ENCODE measurements at places on chromosomes 4 and X. TPM values are rescaled to one million over a fixed set of nuclear protein-coding genes. Genes with fewer than 3 reads are reported as not detected.

Gene PAGE4
- not detected for polyA plus RNA-seq

DNA sequence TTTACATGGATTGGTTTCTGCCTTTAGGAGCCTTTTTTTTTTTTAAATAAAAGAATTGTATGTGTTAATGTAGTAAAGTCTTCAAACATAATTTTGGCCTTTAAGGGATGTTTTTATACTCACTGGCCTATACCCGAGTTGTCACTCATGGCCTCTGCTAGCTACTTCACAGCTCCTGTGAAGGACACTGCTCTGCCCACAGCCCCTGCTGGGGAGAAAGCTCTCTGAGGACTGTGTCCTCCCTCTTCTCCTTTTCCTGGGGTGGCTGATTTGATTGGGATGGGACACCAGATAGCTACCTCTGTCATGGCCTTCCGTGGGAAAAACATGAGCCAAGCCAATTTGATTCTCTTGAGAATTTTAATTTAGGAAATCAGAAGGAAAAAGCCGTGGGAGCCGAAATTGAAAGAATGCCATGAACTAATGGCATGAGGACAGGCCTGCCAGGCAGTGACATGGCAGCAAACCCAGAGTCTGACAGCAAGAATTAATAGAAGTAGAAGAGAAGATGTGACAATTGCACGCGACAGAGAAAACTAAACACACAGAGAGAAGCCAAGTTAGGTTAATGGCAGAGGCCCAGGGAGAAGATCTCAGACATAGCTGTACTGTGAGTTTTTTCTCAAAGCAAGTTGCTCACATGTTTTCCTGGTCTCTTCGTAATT lies 81.4 kb downstream of the ARHGAP10 start:
- DNase-seq = no peak

DNA sequence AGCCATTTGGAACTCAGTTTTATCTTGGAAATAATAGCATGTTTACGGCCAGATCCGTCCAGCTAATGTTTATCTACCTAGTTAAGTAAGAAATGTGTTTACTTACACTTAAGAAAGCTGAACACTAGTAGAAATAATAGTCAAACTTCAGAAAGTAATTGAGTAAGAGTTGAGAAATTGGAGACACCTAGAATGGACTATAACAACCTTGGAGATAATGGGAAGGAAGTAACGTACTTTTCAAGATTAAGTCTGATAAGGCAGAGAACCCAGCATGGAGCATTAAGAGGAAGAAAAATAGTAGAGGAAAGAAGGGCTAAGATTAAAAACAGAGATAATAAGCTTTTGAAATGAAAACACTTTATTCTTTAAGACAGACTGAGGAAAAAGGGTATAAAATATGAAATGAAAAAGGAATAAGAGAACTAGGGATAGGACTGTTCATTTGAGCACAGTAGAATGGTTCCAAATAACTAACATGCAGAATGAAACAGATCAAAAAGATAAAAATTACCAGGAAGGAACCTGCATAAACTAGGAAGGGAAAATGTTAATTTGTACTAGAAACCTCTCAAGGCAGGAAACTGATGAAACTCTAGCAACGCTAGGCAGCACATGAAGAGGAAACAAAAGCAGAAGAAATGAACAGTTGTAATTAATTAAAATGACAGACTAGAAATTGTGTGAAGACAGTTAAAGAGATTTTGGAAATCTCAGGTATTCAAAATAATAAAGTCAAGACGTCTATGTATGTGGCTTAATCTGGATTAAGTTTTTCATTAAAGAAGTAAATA lies 71.7 kb downstream of the FBXW7 start:
- peak; percentile 31 for DNase-seq

GRCh38 chr4:18033111-18034085 lies 11.8 kb upstream of the LCORL start:
- no peak for DNase-seq

Gene BEND2
- not detected for polyA plus RNA-seq

GRCh38 chr4:126172126-126172525 lies 857.4 kb downstream of the FAT4 start:
- no peak for DNase-seq

- peak; percentile 51 for DNase-seq
These were observed 38.2 kb downstream of the STARD8 start for GRCh38 chrX:68685685-68686084.

DNA sequence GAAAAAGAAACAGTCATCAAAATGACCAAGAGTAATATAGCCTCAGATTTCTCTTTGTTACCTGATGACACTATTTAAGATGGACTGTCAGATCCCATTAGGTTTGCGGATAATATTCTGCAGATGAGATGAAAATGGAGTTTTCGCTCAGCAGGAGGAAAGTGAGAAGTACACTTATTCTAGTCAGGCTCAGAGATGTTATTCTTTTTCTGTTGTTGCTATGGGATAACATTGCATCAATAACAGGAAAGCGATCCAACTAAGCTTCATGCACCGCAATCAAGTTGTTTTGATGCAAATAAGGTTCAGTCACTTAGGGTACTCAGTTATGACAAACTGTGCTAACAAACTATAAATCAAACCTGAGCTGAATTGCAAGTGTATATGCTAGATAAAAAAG lies 415.0 kb downstream of the CCSER1 start:
- DNase-seq = peak; percentile 48

DNA sequence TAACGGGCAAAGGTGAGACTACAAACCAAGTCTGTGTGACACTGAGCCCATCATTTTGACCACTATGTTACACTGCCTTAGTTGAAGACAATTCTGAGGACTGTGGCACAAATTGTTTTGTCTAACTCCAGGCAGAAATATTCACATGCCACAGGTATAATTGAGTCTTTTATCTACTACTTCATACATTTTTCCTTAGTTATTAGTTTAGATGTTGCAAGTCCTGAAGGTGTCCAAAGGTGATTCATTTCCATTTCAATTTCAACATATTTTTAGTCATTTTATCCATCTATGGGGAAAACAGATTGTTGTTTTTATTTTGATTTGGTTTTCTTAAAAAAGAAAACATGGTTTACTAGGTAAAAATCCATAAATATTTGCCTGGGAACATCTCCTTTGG lies 341.7 kb upstream of the SMIM31 start:
- DNase-seq = no peak

DNA sequence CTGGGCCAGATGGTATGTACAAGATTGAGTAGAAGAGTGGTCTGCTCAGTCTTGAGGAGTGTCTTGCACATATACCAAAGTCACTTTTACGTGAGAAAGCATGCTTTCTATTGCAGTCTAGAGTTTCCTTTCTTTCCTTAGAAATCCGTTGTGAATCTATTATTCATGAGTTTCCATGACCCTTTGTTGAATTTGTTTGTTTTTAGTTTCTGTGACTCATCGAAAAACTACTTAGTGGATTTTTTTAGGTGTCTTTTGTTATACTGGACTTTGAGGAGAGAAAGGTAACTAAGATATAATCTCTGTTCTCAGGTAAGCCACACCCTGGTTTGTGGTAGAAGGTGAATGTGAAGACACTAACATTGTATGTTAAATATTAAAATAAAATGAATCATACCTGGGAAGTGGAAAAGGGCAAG lies 23.0 kb downstream of the GALNT7 start:
- DNase-seq = peak; percentile 81

DNA sequence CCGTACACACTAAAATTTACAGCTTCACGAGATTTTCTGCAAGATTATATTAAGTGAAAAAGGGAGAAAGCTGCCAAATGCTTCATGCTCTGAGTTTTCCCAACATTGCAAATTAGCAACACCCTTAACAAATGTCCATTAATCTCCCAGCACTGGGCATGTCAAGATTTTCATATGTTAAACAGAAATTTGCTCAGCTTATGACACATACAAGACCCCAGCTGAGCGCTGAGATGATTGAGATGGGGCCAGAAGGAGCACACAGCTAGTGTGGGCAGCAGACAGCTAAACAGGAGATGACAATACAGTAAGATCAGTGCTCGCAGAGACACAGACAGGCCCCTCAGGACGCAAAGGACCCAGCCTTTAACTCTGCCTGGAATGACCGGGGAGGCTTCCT lies 208.8 kb downstream of the STK32B start:
- no peak for DNase-seq

Gene PAGE2
- not detected for polyA plus RNA-seq

- no peak for DNase-seq
These were observed 108.2 kb upstream of the GIMD1 start for GRCh38 chr4:106476741-106477140.

DNA sequence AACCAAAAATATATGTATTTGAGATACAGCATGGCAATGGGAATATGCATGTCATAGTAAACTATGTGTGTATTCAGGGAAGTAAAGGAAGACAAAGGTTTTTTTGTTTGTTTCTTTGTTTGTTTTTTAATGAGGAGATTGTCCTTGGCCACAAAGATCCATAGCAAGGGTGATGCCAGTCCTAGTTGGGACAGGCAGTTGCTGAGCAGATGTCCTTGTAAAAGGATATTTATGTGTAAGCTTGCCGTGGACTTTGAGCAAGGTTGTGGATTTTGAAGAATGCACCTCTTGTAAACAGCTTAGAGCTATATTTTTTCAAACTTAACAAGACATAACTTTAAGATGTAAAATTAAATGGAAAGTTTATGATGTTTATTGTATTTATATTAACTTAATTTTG lies 69.9 kb upstream of the GABRE start:
- no peak for DNase-seq

GRCh38 chr4:110869114-110869513 lies 246.2 kb upstream of the PITX2 start:
- no peak for DNase-seq

DNA sequence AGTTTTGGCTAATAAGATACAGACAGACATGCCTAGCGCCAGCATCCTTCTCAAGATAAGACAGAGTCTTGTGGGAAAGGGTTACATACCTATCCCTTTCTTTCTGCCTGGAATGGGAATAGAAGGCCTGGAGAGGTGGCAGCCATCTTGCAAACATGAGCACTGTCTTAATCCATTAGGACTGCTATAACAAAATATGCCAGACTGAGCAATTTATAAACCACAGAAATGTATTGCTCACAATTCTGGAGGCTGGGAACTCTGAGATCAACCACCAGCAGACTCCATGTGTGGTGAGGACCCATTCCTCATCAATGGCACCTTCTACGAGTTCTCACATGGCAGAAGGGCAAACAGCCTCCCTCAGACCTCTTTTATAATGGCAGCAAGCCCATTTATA lies 26.5 kb upstream of the NEIL3 start:
- no peak for DNase-seq

Gene TMEM150C
- polyA plus RNA-seq = 4.1 TPM

DNA sequence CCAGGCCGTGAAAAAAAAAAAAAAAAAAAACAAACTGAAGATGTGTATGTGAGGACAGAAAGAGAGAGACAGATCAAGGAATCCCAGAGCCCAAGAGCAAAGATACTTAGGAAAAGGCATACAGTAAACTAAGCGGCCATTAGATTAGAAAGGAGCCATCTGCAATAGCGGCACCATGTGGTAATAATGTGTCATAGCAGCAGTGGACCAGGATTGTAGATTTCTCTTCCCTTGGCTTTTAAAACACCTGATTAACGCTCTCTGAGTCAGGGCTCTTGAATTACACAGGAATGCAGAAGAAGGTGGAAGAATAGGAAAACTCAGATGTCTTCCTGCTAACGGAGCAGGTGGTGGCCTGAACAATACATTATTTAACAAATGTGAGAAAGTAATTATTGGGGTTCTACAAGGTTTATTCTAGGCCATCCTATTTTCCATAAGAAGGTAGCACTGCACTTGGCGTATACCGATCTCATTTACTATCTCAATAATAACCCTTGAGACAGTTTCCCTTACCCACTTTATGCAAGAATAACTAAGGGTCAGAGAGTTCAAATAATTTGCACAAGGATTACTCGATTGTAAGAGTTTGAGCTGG lies 182.7 kb downstream of the KCNIP4 start:
- DNase-seq = peak; percentile 75

Gene CCNA2
- polyA plus RNA-seq = 23.3 TPM

Data from endothelial cell of umbilical vein (primary cell).